ENCODE measurements at places on chromosomes 11 and 22. TPM values are rescaled to one million over a fixed set of nuclear protein-coding genes. Genes with fewer than 3 reads are reported as not detected.

- no peak for DNase-seq
These were observed 5.1 kb downstream of the PDXP start for GRCh38 chr22:37663521-37664140.

DNA sequence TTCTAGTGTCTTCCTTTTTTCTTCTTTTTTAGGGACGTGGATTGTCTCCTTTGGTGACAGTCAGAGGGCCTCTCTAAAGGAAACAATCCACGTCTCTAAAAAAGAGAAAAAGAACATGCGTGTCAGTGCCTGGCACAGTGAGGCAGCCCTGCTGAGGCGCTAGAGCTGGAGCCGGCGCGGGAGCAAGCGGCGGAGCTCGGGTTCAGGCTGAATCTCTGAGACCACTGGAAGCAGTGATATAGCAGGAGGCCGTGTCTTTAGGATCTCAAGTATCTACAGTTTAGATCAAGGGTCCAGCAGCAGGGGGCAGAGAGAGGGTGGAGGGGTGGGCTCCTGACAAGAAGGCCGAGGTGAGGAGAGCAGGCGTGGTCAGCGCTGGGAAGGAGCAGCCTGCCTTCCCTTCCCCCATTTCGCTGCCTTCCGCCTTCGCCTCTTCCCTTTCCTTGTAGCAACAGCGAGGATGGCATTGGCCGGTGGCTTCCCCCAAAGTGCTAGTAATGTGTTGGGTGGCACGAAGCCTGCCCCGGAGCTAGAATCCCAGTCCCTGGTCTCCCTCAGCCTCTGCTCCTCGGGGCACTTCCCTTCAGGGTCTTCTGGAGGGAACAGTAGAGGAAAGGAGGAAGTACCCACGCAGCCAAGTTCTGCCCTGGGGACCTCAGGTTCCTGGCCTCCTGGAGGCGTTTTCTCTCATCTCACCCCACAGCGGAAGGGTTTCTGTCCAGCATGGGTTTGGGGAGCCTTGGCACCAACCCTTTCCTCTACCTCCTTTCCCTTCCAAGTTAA, 28.2 kb upstream of the RAB1B start:
- DNase-seq = no peak

DNA sequence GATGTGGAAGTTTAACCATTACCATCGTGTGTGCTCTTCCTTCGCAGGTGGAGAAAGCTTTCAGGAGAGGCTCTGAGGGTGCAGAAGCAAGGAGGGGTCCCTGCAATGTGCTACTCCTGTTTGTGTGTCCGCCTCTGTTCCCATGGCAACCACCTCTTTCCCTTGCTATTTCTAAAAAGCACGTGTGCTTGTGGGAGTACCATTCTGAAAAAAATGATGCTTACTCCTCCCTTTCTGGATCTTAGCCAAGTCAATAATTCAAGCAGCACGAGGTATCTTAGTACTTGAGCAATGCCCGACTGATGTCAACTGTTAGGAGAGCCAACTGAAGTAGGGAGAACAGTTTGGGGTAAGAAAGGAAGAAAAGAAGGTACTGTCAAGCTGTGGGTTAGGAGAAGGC, 628.7 kb downstream of the NTM start:
- no peak for DNase-seq

GRCh38 chr11:123103326-123103980, 41.5 kb upstream of the HSPA8 start:
- no peak for DNase-seq

DNA sequence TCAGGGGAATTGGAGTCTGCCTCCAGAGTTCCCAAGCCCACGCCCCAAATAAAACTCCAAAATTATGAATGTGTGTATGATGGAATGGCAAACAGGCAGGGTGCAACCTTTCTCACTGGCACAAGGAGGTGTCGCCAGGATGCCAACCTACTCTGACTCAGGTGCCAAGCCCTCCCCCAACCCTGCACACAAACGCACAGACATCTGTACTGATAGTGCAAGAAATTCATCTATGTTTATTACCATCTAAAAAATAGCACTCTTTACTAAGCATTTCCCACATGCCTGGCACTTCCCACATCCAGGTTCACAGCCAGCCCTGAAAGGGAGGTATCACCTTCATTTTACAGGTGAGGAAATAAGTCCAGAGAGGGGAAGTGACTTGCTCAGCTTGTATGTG, 1.2 kb downstream of the PLA2G3 start:
- peak; percentile 22 for DNase-seq

- no peak for DNase-seq
These were observed 376.2 kb upstream of the LARGE1 start for GRCh38 chr22:34296461-34296860.

DNA sequence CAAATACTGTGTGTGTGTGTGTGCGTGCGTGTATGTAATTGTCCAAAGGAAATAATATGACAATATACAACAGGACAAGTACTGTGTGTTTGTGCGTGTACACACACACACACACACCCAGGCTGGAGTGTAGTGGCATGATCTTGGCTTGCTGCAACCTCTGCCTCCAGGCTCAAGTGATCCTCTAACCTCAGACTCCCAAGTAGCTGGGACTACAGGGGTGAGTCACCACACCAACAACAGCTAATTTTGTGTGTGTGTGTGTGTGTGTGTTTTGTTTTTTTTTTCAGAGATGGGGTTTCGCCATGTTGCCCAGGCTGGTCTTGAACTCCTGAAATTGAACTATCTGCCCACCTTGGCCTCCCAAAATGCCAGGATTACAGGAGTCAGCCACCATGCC, 61.5 kb downstream of the NUP98 start:
- no peak for DNase-seq

DNA sequence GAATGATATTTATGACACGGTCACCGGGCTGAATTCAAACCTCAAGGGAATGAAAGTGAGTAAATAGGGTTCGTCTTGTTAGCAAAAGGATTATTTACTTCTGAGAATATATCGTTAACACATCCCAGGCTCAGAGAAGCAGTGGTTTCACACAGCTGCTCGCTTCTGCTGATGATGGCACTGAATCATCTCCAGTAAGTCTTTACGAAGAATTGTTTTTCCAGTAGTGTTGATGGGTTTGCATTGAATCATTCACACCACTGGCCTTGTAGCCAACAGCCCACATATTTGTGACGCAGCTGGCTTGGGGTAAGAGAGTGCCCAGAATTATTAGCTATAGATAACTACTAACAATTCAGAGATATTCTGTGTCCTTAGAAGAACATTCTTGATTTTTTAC, 236.3 kb downstream of the CADM1 start:
- no peak for DNase-seq

- no peak for DNase-seq
These were observed 291.8 kb upstream of the DDI1 start for GRCh38 chr11:103744496-103745153.

DNA sequence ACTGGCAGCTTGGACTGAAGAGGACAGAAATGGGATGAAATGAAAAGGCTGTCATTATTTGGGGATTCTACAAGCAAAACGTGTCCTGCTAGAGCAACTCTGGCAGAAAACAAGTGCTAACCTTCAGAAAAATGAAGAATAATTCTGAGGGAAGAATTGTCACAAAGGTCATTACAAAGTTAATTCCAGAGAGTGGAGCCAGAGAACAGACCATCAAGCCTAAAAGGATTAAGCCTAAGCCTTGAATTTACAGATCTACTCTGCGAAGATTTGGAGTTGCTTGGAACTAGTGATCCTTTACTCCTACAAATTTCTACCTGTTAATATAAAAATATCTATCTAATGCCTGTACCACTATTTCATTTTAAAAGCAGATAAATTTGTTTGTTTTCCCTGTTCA, 1077.3 kb upstream of the CNTN5 start:
- no peak for DNase-seq

DNA sequence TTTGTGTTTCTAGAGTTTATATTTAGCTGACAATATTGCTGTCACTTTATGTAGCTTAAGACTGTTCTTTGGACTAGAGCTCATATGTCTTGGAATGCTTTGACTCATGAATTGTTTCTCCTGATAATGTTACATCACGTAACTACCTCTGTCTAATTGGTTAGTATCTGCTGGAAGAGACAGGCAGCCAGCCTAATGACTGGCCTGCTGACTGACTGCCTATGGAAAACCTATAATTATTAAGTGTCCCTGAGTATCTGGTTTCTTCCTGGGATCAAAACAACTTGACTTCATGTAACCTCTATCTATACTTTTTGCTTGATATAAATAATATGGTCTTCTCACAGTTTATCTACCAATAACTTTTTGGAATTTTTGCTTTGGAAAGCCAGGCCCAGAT, 9.4 kb downstream of the SOX6 start:
- no peak for DNase-seq

- DNase-seq = no peak
These were observed 20.8 kb upstream of the GAB2 start for GRCh38 chr11:78438298-78438975.

DNA sequence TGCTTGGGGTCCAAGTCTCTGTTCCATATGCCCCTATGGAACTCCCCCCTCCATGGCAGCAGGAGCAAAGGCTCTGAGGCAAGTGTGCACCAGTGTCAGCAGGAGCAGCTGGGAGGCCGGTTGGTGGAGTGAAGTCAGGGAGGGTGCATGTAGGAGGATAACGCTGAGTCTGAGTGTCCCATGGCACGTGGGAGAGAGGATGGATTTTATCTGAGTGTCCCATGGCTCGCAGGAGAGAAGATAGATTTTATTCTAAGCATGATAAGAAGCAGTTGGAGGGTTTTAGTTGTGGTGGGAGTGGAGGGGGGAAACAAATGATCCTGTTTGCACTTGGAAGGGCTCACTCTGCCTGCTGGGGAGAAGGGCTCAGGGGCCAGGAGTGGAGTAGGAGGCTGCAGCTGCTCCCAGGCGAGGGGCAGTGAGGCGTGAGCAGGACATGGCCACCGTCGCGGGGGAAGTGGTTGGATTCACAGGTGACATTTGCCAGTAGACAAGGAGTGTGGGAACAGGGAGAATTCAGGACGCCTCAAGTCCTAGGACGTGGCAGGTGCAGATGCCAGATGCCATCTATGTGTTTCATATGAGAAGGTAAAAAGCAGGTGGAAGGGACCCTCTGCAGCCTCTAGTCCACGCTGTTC, 33.6 kb upstream of the PARVG start:
- DNase-seq = no peak

GRCh38 chr11:14414470-14415461, 55.8 kb upstream of the RRAS2 start:
- DNase-seq = no peak

DNA sequence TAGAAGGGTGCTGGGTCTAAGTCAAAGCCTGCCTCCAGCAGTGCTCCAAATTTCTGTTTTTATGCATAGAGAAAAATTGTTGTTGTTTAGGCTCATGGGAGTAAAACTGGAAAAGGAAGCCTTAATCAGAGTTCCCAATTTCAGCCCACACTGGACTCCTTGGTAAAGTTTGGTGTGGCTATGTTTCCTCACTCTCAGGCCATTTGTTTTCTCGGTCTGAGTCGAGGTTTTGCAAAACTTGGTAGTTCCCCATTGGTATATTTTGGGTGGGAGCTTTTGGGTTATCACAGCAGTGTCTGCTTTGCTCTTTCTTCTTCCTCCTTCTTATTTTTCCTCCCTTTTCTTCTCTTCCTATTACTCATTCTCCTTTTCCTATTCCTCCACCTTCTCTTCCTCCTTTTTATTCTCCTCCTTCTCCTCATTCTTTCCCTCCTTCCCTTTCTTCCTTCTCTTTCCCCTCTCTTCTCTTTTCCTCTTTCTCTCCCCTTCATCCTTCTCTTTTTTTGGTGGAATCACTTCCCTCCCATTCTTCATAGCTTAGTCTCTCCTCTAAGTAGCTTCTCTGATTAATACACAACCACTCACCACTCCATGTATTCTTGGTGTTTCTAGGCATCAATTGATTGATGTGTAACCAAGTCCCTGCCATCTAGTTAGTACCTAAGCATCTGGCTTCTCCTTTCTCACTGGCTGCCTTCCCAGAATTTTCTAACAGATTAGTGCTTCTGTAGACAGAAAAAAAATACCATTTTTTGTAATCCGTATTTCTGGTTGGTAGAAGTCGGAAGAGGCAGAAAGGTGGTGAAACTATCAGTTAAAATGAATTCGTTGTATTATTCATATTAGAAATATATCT, 10.1 kb downstream of the SLC5A1 start:
- DNase-seq = no peak

GRCh38 chr11:83425137-83425466, 138.9 kb upstream of the CCDC90B start:
- no peak for DNase-seq

GRCh38 chr11:69537855-69538640, 56.6 kb downstream of the LINC01488 start:
- no peak for DNase-seq

DNA sequence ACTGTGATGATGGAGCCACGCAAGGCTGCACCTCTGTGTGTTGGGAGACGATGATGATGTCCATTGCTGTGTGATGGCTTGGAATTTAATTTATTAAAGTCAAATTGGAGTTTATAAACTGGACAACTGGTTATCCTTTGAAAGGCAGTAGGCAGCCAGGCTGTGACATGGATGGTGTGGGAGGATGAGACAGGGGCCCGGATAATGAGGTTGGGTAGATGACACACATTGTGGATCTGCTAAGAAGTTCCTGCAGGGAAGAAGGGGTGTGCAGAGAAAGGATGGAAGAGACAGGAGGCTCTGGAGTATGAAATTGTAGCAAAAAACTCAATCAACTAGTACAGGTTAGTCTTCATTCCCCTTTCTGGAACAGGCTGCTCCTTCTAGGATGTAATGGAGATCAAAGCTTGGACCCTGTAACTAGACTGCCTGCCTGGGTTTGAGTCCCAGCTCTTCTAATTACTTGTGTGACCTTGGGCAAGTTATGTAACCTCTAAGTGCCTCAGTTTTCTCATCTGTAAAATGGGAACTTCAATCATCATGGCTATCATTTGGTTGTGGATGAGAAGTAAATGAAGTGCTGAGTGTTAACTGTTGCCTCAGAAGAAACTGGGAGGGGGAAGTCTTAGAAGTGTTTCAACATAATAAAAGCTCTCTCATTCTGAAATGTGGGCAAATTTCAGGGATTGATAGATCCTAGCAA, 4.2 kb upstream of the HINFP start:
- no peak for DNase-seq

The CCDC116 gene
- 0.16 TPM for total RNA-seq

The TPBGL gene
- 0.09 TPM for total RNA-seq

The OLFML1 gene
- total RNA-seq = 1.2 TPM

The C11orf91 gene
- total RNA-seq = not detected

Measured in pancreas (tissue), 10 donors.